ENCODE measurements at places on chromosomes 13 and 19.

- DNase-seq: no peak
Observed at GRCh38 chr19:47024502-47024901, 4.9 kb downstream of the NPAS1 start.

GRCh38 chr19:16019691-16020448 is 56.4 kb upstream of the TPM4 start:
- DNase-seq: no peak

DNA sequence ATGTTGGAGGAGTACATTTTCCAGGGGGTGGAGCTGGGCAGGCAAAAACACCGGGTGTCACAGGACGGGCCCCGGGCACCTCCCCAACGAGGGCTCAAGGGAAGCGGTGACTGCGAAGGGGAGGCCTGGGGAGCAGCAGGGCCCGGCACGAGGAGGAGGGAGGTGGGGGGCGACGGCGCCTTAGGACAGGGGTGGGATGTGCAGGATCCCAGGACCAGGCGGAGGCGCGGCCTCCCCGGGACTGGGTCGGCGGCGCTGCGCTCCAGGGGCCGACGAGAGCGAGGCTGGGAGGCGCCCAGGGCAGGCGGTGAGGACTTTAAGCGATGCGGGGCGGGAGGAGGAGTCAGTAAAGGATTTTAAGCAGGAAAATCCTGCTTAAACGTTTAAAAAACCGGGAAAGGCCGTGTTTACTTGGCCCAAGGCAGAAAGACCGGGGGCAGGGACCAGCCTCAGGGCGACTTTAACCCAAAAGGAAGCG is 427 bp downstream of the ZNF160 start:
- DNase-seq: peak; percentile 52

DNA sequence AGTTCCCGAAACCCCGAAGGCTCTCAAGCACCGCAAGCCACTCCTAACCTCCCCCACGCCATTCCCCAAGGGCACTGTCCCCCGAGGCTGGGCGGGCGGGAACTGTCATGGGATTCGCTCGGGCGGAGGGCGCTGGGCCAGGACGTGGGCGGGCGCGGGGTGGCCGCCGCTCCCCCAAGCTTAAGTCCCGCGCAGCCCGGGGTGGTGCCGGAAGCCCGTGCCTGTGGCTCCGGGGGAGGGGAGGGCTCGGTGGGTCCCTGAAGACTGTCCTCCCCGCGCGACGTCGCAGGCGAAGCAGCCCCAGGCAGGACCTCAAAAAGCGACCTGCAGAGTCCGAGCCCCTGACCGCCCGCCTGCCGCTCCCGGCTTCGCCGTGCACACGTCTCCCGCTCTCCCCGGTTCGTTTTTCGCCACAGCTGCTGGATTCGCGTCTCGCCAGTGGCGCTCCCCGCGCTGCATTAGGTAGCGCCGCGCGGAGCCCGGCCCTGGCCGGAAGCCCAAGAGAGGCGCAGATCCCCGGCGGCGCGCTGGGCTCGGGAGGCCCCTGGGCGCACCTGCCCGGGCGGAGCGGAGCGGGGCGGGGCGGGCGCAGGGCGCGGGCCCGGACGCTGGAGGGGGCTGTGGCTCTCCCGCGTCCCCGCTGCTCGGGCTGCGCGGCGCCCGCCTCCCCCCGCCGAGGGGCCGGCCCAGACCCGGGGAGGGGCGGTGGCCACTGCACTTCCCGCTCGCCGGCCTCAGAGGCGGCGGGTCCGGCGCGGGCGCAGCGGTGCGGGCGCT is at the start of gene FARP1:
FARP1 (plus strand) TSS at position 715 of the 777 bp plus-strand sequence. CDS start 70,149 bp downstream, outside the sequence.
- peak; percentile 39 for DNase-seq

- no peak for DNase-seq
Observed at GRCh38 chr19:12821761-12822160, 12.6 kb downstream of the RTBDN start.

- DNase-seq: no peak
Observed at GRCh38 chr19:21587549-21587948, 82.1 kb downstream of the ZNF429 start.

DNA sequence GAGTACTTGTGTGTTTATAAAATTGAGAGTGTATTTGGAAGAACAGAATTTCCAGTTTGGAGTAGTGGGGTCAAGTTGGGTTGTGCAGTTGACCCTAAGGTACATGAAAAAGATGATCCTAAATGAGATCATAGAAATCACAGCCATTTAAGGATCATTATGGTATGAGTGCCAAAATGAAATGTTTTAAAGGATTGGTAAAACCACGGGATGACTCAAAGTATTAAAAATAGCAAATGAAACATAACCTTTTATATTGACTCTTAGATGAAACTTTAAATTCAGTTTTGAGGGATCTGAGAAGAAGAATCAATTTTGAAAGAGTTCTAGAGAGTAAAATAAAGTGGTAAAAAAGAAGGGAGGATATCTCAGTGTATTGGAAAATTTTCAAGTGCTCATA is 773.8 kb downstream of the GPC5 start:
- no peak for DNase-seq

GRCh38 chr19:13633109-13633508 is 126.8 kb upstream of the CACNA1A start:
- no peak for DNase-seq

DNA sequence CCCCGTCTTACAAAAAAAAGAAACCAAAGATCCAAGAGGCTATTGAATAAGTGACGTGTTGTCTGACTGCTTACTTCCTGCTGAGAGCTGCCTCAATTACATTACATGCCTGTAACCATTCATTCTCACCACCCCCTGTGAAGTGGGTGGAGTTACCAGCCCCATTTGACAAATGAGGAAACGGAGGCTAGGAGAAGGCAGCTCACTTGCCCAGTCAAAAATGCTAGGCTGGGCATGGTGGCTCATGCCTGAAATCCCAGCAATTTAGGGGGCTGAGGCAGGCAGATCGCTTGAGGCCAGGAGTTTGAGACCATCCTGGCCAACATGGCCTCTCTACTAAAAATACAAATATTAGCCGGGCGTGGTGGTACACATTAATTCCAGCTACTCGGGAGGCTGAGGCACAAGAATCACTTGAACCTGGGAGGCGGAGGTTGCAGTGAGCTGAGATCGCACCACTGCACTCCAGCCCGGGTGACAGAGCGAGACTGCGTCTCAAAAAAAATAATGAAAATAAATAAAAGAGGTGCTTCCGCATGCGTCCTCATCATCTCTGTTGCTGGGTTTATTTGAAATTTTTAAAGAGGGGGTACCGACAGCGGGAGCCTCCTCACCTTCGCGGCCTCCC is 499 bp downstream of the LSM7 start:
- peak; percentile 68 for DNase-seq

DNA sequence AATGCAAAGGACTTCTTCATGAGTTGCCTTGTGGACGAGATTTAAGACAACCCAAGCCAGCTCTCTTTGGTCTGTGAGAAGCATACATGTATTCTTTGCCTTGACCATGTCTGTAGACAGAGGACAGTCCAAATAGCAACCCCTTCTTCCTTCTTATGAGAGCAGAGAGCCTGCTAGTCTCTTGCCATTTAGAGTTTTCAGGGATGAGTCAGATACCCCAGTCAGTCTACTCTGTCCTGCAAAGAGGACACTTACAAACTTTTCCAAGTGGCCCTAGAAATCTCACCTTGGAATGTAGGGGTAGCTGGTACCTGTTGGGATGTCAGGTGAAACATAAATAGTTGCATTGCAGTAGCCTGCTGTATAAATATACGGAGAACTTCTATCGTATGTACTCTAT is 36.7 kb downstream of the DNAJC3 start:
- DNase-seq: no peak

DNA sequence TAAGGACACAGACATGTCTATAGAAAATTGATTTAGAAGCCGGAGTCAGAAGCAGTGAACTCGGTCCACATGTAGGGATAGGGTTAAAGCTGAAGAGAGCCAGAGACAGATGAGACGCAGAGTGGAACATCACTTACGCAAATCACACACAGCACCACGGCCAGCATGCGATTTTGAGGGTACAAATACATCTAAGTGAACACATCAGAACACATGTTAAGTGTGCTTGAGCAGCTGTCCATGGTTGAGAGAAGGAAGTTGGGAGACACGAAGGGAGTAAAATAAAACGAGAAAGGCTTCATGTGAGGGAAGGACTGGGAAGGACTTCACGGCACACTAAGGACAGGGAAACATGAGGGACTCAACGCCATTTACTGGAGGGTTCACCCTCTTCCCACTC is 25.4 kb upstream of the SIGLEC11 start:
- no peak for DNase-seq

GRCh38 chr13:31122544-31123260 is 39.0 kb downstream of the HSPH1 start:
- DNase-seq: no peak

DNA sequence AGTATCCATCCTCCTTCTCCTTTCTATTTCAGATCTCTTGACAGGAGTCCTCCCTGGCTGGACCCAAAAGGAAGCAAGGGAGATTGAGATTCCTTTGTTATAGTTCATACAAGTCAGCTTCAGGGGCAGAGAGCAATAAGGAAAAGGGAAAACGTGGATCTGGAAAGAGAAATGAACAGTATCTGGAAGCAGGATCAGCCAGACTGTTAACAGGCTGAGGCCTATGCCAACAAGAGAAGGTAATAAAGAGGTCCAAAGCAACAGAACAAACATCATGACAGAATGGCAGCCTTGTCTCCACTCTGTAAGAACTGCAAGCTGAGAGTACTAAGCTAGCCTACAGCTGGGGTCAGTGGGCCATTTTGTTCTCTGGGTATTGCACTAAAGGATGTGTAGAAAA is 64.5 kb downstream of the RAP2A start:
- no peak for DNase-seq

DNA sequence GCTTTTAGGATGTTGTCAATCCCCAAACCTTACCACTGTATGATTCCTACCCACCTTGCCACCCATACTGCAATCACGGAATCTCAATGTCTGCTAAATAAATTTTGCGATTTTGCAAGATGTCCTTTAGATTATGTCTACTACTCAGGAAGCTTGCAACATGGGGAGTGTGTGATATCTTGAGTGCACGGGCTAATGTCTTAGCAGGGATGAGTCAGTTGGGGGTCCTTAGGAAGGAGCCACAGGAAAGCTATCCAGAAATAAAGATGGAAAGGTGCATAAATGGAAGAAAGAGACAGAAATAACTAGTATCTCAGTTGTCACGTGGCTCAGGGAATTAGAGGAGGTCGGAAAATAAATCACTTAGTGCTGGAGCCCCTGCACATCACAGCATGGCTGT is 77.1 kb downstream of the NALCN start:
- DNase-seq: no peak

DNA sequence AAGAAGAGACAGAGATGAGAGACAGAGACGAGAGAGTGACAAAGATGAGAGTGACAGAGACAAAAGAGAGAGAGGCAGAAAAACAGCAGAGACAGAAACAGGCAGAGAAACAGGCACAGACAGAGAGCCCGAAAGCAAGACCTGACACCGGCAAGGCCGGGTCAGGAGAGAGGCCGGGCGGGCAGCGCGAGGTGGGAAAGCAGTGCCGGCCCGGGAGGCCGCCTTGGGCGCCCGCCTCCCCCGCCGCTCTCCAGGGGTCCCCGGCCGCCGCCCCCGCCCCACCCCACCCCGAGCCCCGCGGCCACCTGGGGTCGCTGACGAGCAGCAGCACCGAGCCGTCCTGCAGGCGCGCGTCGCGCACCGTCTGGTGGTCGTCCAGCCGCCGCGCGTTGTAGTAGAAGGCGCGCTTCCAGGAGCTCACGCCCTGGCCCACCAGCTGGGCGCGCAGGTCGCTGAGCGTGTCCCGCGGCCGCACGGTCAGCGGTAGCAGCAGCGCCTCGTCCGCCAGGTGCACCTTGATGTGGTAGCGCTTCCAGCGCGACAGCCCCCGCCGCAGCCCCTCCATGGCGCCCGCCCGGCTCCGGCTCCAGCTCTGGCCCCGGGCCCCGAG is at the start of gene TINCR:
TINCR (minus strand) TSS at position 594 of the 610 bp plus-strand sequence.
- DNase-seq: no peak

GRCh38 chr19:1647501-1648458 is 4.6 kb downstream of the TCF3 start:
- DNase-seq: no peak

GRCh38 chr13:51912091-51912490 is 50.3 kb downstream of the CCDC70 start:
- no peak for DNase-seq

GRCh38 chr19:31448221-31448657 is 99.0 kb upstream of the TSHZ3 start:
- DNase-seq: no peak

DNA sequence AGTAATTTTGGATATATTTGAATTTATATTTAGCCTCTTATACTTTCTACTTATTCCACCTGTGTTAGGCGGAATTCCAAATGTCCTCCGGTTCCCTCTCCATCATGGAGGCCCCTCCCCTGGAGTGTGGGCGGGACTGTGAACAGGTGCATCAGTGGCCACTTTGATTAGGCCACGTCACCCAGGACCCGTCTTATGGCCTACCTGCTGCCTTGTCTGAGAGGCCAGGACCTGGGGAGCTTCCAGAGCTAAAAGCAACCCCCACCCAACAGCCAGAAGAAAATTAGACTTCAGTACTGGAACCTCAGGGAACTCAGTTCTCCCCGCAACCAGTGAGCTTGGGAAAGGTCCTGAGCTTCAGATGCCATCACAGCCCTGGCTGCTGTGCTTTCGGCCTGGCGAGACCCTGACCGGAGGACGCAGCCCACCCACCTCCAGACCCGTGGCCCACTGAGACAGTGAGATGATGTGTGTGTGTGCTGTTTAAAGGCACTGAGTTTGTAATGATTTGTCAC is 200.2 kb upstream of the SOX1 start:
- no peak for DNase-seq

DNA sequence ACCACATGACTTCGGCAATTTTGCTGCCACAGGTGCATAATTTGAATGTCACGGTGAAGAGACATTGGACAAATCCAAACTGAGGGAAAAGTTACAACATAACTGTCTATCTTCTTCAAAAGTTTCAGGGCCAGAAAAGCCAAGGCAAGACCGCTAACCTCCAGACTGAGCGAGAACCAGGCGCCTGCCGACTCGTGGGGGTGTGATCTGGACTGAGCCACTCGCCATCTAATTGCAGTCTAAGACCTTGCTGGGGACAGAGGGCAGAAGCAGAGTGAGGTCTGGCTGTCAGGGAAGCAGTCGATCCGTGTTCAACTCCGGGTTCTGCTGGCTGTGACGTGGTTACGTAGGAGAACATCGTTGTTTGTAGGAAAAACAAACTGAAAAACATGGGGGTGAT is 88.6 kb downstream of the SPACA7 start:
- no peak for DNase-seq

DNA sequence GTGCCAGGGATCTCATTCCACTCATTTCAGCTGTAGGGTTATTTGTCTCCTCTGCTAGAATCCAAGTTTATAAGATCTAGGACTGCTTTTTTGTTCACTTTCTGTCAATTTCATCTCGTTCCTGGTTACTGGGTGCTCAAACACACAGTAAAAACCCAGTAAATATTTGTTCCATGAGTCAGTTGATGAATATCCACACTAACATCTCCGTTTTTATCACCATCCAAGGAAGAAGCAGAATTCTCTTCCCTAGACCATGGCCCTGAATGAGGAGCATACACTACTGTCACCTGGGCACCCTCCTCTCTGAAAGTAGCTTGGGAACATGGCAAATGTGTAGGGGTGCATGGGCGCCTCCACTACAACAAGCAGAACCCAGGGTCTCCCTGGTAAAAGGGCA is 390.8 kb downstream of the FOXO1 start:
- DNase-seq: no peak

GRCh38 chr19:2869618-2870017 is 2.5 kb downstream of the ZNF556 start:
- DNase-seq: no peak
